Lung microvascular endothelial cell (primary cell): ENCODE measurements at places on chromosomes 1 and 21. TPM values are rescaled to one million over a fixed set of nuclear protein-coding genes. Genes with fewer than 3 reads are reported as not detected.

Gene KRTAP19-3
- total RNA-seq, result not detected in 2 replicates

Gene TFF2
- not detected in 2 replicates for total RNA-seq

- no peak for DNase-seq
Observed at GRCh38 chr1:199168888-199169585, 530.2 kb downstream of the PTPRC start.

GRCh38 chr1:59105548-59106507, 191.1 kb upstream of the FGGY start:
- DNase-seq, result no peak

- peak; percentile 99 for DNase-seq
Observed at GRCh38 chr1:224542783-224543440, 73.2 kb upstream of the CNIH3 start.

DNA sequence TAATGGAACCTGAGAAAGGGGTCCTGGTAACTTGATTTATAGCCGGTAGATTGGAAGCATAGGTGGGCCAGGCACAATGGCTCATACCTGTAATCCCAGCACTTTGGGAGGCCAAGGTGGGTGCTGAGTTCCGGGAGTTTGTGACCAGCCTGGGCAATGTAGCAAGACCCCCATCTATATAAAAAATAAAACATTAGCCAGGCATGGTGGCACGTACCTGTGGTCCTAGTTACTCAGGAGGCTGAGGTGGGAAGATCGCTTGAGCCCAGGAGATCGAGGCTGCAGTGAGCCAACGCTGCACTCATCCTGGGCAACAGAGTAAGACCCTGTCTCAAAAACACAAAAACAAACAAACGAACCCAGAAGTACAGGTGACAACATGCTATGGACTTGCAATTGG, 76.5 kb downstream of the ZNF281 start:
- no peak for DNase-seq

- DNase-seq, result no peak
Observed at GRCh38 chr1:181036107-181036836, 2.5 kb downstream of the MR1 start.

DNA sequence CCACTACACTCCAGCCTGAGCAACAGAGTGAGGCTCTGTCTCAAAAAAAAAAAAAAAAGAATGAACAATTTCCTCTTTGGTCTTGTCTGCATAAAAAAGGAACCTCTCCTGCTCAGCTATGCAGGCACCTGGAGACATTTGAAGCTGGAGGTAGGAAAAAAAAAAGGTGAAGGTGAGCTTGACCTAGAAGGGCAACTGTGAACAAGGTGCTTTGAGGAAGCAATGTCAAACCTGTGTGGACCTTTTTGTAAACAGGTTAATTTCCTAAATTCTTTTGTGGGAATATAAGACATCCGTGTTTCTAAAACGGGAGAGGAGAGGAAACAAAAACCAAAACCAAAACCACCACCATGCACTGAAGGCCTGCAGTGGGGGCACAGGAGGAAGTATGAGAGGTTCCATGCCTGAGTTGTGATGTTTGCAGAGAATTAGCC, 77.5 kb downstream of the SLC45A1 start:
- DNase-seq, result no peak

DNA sequence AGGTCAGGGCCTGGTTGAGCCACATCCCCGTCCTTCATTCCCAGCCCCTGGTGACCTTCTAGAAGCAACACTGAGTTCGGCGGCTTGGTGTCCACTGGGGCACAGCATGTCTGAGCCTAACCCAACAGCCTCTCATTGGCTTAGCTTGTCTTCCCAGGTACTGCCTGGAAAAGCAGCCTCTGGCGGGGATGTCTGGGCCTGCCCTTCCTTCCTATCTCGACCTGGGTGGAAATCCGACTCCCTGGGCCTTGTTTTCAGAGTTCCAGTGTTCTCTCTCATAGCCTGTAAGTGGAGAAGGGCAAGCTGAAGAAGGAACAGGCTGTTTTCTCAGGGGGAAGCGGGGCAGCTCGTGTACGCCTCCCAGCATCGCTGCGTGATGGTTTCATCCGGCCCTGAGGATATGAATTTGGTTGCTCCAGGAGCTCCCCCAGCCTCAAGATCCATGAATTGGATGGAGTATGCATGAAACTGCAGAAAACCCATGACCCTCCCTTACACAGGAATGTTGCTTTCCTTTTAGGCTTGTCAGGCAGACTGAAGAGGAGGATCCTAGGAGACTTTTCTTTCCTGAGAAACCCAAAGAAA, 116.5 kb upstream of the IRF2BP2 start:
- DNase-seq, result peak; percentile 55

DNA sequence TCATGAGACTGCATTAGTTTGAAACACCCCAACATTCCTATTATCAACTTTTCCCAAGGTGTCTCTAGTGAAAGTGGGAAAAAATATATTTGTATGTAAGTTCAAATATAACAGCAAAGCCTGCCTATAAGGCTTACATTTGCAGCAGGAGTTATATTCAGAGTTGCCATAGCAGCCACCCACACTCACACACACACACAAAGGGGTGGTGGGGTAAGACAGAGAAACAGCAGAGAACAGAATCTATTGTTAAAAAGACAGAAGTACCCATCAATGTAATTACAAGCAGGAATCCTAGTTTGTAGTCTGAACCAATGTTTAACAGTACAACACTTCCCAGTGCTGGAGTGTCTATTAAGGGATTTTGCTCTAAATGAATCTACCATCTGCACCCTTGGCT, 55.0 kb downstream of the PLPPR5 start:
- DNase-seq, result no peak

DNA sequence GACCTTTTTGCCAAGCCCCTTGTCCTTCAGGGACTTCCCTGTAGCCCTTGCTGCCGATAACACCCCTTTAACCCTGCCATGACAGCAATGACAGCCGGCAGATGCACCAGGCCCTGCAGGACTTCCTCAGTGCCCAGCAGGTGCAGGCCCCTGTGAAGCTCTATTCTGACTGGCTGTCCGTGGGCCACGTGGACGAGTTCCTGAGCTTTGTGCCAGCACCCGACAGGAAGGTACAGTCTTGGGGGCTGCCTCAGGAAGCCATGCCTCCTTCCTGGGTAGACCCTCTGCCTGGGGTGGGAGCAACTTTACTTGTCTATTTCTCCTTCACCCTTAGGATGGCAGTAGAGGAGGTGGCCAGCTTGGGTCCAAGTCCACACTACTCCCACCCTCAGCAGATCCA, 16.1 kb upstream of the PADI6 start:
- no peak for DNase-seq
